ENCODE measurements at places on chromosomes 16 and 17.

DNA sequence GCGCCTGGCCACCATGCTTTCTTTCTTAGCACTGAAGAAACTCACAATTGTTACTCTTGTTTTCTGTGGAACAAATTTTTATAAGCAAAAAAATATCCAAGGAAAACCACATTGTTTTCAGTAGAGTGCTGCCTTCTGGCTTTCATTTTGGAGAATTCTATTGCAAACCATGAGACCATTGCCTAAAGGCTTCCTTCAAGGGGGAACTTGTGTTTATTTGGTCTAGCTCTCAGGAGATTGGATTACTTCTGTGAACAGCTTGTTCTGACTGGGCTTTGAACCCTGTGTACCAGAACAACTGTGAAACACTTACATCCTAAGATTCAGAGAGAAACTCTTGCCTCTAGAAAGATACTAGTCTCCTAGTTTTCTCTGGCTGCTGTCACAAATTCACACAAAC, 32.1 kb downstream of the TOM1L1 start:
- no peak for DNase-seq

DNA sequence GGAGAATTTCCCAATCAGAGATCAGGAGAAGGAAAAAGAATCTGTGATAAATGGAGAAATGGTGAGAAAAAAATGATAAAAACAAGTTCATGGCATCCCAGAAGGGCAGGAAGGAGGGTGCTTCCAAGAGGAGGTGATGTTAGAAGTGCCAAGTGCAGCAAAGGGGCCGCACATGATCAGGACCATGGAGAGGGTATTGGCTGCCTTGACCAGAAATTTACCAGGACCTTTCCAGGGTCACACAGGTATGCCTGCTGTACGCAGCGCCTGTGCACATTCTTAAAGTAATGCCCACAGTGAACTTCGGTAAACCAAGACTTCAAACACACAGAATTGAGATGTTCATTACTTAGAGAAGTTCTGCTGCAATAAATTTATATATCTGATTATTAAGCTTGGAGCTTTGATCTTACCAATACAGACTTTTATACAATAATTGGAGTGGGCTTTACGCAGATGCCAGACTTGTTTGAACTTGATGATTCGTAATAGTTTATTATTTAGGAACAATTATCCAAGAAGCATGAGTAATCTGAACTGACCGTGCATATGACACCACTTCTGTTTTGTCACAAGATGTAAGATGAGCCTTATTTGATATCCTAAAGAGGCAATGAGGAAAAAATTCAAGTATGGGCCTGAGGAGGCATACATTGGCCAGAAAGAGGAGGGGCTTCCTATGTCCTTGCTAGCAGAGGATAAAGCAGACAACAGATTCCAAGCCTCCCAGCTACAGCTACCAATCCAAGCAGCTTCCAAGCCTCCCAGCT, 2.2 kb upstream of the KRT33A start:
- no peak for DNase-seq

DNA sequence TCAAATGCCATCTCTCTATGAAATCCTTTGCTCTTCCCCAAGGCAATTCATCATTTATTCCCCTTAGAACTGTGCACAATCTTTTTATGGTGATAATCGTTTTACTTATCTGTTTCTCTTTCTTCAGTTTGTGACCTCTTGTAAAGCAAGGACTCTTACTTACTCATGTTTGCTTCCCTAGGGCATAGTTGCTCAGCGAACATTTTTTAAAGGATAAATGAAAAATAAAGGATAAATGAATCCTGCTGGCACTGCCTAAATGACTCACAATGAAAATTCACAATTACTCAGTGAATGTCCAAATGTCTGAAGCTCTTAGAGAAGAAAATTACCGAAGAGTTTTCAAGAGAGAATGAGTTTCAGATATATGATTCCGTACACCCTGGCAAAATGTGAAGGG, 671.7 kb downstream of the CDH11 start:
- DNase-seq: no peak

GRCh38 chr16:85800321-85800669, 800 bp downstream of the COX4I1 start:
- DNase-seq: peak; percentile 7

DNA sequence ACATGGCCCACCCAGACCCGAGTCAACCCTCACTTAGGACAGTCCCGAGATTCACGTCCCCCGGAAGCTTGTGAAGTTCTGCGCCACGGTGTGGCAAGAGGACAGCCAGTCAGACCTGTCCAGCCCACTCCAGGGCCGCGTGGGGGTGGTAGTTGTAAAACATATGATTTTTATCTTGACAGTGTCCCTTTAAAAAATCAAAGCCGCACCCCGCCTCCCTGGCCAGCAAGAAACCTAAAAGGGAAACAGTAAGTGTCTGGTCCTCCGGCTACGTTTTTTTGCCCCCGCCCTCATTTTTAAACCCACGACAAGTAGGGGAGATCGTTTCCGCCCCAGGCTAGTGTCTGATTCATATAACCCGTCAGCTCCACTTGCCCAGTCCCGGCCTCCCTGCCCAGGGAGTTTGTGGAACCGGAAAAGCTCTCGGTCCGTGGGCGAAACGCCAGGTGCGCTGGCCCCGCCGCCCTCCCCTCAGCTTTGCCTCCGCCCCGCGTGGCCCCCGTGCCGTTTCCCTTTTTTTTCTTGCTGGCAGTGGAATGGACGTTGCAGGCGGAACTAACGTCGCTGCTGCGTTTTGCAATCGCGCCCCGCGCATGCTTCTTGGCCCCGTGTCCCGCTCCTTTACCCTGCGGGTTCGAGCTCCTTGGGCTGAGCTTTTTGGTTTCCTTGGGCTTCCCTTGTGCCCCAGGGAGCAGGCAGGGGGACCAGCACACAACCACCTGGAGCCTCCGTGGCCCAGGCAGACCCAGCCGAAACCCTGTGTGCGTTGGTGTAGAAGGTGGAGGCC, 13.3 kb upstream of the NUDT16L1 start:
- DNase-seq: no peak

DNA sequence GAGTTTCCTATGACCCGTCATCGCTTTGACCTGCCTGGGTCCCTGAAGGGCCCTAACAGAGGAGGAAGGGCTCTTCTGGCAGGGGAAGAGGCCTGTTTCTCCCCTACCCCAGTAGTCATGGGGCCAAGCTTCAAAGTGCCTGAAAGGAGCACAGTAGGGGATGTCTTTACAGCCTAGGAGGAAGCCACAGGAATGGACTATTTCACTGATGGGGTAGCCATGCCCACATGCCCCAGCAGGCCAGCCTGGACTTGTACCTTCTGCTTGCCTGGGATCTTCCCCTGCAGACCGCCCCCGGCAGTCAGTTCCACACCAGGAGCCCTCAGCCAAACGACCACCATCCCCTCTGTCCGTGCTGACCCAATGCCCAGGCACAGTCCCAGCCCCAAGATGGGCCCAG, 41.8 kb upstream of the PEMT start:
- DNase-seq: no peak

Measured in hematopoietic multipotent progenitor cell treated with erythropoietin and hydrocortisone succinate and interleukin-3 and kit ligand, for 15 days (in vitro differentiated cells).